ENCODE measurements at places on chromosomes 6 and 20.

- DNase-seq: no peak
These were observed 560.1 kb downstream of the UTRN start for GRCh38 chr6:144845186-144845585.

DNA sequence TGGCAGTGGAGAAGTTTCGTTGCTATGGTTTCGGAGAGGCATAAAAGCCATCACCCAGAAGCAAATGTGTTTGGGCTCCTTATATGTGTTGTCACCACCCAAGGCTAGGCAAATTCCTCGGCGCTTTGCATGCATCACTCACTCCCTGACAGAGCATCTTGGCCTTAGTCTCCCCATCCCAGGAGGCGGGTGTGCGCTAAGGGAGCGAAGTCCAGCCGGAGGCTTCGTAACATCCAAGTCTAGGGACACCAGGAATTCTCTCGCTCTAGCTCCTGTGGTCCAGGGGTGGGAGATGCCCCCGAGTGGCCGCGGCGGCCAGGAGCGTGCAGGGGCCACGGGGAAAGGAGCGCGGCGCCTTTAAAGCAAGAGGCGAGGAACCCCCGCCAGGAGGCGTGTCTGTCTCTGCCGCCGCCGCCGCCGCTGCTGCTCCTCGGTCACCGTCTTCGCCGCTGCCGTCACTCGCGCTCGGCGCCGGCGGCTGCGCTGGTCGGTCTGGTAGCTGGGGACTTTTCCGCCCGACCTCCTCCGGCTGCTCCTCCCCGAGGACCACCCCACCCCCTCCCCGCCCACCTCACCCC, at the start of gene GRIK2:
Gene GRIK2 (plus strand): TSS at position 458 of the 578 bp plus-strand sequence.
- peak; percentile 53 for DNase-seq

DNA sequence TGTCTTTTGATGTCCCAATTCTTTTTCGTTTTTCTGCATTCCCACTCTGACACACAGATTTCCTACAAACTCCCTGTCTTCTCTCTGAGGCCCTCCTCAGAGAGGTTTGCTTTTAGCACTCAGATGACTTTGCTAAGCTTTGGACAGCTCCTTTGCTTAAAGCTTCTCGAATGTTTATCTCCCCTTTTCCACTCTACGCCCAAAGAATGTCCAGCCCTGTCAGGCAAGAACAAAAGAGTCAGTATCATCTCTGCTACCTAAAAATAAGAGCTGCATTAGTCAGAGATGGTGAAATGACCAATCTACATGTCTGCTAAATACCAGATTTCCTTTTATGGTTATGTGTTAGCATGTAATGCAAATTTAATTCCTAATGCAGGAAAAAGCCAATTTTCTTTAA, 56.8 kb downstream of the PREP start:
- DNase-seq: peak; percentile 6

DNA sequence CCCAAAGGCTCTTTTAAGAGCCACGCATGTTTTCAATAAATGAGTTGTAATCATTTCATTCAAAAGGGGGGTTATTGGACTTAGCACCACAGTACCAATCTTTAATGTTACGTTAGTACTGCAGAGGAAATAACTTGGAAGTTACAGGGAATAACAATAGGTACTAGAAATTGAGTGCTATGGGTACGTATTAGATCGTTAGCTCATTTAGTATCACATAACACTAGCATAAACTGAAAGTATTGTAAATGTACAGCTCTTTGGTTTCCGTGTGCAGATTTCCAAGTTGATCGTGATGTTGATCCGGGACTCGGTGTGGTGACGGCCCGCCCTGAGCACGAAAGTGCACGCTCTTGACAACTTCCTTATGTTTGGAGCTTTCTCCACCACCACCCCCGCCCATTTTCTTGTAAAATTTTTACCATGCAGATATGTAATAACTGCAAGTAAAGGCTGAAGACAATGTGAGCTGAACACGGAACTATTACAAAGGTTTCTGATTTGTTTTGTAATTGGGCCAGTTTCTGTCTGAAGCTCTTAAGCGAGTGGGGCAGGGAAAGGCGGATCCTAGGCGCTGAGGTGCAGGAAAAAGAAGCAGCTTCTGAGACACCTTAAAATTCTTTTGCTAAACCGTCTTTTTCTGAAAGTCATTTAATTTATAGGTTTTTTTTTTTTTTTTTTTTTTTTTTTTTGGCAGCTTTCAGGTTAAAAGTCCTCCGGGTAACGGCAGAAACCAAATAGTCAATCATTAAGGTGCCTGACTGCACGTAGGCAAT, 71.5 kb downstream of the HFE start:
- DNase-seq: peak; percentile 93

DNA sequence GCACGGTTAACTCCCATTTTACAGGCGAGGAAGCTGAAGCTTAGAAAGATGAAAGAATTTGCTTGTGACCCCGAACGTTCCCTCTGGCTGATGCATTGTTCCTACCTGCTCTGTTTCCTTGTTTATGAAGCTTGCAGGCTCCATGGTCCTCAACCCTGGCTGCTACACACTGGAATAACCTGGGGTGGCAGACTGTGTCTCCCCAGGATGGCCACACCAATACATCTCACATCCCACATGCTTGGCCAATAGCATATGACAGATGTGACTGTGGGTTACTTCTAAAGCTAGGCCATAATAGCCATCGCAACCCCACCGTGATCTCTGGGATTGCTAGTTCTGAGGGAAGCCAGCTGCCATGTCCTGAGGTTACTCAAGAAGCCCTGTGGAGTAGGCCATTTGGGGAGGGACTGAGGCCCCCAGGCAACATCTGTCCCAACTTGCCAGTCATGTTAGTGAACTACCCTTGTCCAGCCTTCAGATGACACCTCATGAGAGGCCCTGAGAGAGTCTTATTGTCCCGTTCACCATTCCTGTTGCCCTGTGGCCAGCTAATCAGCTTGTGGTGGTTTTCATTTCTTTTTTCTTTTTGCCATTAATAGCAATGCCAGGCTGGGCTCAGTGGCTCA, 6.7 kb upstream of the FAM110A start:
- no peak for DNase-seq

GRCh38 chr20:44566018-44566417, 16.4 kb upstream of the PKIG start:
- peak; percentile 55 for DNase-seq

GRCh38 chr6:35681298-35681697, 7.4 kb downstream of the FKBP5 start:
- no peak for DNase-seq

DNA sequence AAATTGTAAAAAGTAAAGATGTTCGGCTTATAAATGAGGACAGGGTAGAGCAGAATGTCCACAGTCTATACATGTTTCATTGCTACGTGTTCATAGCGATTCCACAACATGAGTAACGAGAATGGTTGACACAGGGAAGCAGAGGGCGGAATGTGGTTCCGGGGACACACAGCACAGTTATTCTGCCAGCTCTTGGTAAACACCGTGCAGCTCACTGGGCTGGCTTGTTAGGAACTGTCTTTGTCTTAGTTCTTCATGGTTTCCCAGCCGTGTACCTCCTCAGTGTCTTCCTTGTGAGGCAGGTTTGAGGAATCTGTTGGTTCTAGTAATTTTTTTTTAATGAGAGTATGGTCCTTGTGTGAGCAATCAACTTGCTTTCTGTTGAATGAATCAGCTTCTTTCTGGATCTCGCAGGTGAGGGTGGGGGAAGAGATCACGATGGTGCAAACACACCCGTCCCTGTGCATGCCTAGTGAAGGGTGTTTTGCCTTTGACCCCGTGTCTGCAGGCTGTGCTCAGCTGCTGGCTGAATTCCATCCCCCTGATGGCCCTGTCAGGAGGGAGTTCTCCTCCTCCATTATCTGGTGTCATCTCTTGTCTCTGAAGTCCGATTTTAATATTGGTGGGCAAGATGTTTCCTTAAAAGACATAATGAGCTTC, 168.2 kb downstream of the SMOC2 start:
- DNase-seq: no peak

DNA sequence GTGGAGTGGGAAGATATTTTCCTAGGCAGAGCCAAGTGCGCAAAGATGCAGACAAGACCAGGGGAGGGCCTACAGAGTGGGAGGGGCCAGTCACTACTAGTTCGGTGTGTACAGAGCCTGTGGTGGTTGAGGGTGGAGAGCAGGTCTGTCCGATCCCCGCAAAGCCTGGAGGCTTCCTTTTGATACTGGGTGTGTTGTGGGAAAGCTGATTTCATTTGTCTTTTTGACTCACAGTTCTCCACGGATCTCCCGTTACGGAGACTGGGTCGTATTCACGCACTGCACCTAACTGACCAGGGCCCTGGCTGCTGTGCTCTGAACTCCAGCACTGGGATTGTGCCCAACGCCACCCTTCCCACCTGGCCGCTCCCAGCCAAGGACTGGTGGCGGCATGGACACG, 1.4 kb upstream of the TIAM2 start:
- DNase-seq: no peak

DNA sequence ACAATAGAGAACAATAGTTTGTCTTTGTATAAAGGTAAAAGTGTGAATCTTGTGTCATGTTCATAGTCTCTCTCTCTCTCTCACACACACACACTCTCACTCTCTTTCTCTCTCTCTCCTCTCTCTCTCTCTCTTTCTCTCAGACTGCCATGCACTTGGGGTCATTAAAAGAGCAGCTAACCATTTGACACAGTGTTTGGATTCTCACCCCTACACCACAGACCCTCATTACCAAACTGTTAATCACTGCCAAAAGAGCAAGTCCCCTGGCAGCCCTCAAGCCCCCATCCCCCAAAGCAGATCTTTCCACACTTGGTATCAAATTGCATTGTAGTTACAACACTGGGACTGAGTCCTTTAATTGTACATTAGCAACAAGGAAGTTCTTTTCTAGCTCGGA, 305.8 kb upstream of the RSPO3 start:
- no peak for DNase-seq

- peak; percentile 37 for DNase-seq
These were observed 410 bp downstream of the SYNE1 start for GRCh38 chr6:152636609-152637295.

- DNase-seq: no peak
These were observed 82.9 kb upstream of the MLN start for GRCh38 chr6:33886673-33887144.

DNA sequence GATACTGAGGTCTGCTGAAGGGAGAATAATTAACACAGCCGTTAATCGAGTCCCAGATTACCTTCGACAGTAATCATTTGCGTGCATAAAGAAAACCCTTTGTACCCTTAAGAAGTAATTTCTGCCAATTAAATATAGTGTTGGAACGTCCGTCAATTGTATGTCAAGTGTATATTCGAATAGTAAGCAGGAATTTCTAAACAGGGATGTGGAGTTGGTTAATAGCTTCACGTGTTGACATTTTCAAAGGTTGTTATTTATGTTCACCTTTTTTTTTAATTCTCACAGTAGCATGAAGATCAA, 798 bp upstream of the SNAP91 start:
- DNase-seq: no peak

- no peak for DNase-seq
These were observed 4.1 kb downstream of the HLA-A start for GRCh38 chr6:29946223-29947076.

DNA sequence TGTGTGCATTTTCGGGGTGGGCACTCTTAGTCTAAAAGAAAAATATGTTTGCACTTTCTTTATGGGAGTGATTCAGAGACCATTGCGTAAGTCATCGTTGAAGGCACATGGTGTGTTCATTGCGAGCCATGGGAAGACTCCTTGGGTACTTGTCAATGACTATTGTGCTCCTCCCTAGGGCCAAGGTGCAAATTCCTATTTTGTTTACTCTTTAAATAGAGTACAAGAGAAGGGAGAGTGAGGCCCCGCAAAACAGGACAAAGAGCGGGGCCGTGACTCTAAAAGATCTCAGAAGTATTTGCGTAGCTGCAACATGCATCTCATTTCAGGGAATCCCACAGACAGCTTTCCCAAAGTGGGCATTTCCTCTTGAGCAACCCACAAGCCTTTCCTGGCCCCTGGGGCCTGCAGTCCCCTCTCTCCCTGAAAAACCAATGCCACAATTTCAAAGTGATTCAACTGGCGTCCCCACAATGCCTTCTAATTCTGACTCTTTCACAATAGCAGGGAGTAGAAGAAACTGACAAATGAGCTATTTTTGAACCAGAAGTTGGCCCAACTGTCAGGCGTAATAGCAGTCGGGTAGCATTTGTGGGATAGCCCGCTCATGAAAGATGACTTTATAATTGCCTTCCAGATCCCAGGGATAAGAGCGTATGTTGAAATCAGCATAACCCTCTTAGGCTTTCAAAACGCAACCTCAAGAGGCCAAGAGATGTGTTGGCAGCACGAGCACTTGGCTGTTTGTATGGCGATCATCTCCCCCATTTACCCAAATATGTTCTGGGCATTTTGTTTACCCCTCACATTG, 277.9 kb upstream of the BMP2 start:
- DNase-seq: no peak

- DNase-seq: no peak
These were observed 133.4 kb downstream of the HAO1 start for GRCh38 chr20:7806831-7807230.

DNA sequence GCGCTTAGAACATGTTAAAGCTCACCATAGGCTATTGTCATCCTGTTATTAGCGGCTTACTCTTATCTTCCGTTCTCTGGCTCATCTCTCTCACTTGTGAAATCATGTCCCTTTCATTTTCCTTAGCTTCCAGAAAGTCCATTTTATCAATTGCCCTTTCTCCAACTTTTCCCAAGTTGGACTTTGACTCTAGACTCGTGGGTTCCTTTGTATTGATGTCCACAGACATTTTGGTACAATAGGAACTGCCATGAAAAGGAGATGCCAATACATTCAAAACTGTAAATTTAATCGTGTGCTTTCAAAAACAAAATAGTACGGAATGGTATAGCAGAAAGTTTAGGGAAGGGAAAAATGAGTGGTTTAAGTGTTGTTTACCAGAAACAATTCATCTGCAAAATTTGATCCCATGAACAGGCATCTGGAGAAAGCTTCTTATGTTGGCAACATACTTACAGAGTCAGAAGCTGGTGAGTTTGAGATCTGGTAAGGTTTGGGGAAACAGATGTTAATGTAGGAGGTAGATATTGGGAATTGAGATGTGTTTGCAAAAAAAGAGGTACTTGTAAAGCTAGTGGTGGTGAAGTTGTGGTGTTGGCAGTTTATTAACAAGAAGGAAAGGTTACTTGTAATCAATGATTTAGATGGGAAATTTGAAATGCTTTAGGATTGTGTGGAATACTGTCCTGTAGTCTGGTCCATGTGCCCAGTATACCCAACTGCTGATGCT, 10.2 kb upstream of the HIVEP1 start:
- no peak for DNase-seq

GRCh38 chr20:6626805-6627204, 140.7 kb upstream of the BMP2 start:
- peak; percentile 3 for DNase-seq

- no peak for DNase-seq
These were observed 226.3 kb upstream of the DTNBP1 start for GRCh38 chr6:15888798-15889772.

DNA sequence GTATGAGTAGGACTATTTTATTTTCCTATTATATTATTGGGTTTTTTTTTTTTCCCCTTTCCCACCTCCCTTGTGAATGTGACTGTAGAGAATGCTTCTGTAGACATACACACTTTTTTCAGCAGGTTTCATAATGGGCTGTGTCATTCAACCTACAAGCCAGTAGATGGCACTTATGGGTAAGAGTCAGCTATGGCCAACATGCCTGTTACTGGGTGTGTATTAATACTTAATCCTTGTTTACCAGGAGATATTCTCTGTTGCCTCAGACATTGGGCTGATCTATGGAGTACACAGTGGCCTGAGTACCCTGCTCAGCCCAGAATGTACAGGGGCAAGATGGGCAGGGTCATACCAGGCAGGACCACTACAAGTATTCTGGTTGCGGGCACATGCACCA, 382.5 kb downstream of the EPHA7 start:
- peak; percentile 56 for DNase-seq

GRCh38 chr6:101399616-101400162, 6.2 kb downstream of the GRIK2 start:
- DNase-seq: no peak

Measured in hematopoietic multipotent progenitor cell treated with erythropoietin and hydrocortisone succinate and interleukin-3 and kit ligand, for 4 days (in vitro differentiated cells).